Liver (tissue), 10 donors: ENCODE measurements at places on chromosomes 11 and 22. TPM values are rescaled to one million over a fixed set of nuclear protein-coding genes. Genes with fewer than 3 reads are reported as not detected.

DNA sequence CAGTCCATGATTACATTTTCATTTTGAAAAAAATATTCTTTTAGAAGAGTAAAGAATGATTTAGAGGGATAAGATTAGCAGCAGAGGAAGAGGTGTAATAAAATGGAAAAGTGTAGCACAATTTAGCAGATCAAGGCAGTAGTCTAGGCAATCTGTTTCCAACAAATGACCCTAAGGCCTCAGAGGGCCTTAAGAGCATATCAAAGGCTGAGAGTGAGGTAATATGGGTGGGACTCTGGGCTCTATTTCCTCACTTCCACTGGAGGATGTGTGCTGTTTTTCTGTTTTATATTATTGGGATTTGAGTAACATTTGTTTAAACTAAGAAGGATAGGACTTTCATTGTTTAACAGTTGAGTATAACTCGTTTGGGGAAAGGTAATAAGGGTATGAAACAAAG is 28.8 kb downstream of the CCDC81 start:
- H3K27ac ChIP-seq: no peak overlapping the region
- DNase-seq: no peak
- H3K27me3 ChIP-seq: no peaks in the 10 kb centered on the region
- no peaks in the 10 kb centered on the region for H3K4me1 ChIP-seq

GRCh38 chr11:13249992-13250391 is 27.6 kb upstream of the BMAL1 start:
- no peaks in the 10 kb centered on the region for H3K36me3 ChIP-seq
- H3K27me3 ChIP-seq: no peaks in the 10 kb centered on the region

- peaks cover 30% of the 10 kb centered on the region for H3K4me1 ChIP-seq
- H3K4me3 ChIP-seq: no peak overlapping the region
- H3K27ac ChIP-seq: no peak overlapping the region
- H3K27me3 ChIP-seq: no peaks in the 10 kb centered on the region
- H3K36me3 ChIP-seq: no peaks in the 10 kb centered on the region
Measured at GRCh38 chr22:41201141-41201540, 4.0 kb upstream of the L3MBTL2 start.

DNA sequence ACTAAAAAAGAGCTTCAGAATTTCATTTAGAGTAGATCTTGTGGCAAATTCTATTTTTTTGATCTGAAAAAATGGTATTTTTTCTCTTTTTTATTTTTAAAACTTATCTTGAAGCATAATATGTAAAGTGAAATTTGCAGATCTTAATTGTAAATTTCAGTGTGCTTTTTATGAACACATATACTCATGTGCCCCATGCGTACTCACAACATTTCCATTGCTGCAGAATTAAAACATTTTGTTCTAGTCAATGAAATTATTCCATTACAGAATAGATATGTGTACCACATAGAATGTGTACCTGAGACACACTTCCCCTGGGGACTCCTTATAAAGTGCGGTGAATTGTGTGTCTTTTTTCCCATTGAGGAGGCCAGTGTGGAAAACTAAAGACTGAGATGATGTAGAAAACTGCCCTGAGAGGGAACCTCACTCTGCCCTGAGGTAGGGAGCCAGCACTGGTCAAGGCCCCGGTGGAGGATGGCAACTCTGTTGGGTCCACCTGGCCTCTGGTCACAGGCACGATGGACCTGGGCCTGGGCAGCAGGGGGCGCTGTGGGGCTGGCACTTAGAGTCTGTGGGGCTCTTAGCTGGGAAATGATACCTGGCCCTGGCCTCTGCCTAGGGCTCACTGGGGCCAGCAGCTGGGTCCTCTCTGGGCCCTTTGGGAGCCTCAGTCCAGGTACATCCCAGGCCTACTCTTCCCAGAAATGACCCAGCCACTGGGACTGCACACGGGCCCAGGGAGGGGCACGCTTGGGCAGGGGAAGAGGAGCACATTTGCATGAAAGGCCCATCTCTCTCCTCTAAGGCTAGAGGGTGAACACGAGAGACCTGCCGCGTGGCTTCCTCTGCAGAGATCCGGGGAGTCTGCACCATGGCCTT is 77.9 kb upstream of the TOP3B start:
- H3K27me3 ChIP-seq: no peaks in the 10 kb centered on the region
- H3K36me3 ChIP-seq: no peaks in the 10 kb centered on the region
- peak overlapping the region; percentile 51 for H3K27ac ChIP-seq

Gene HOATZ
- not detected for total RNA-seq

Gene SLCO2B1
- total RNA-seq: 184 TPM

Gene PDGFD
- total RNA-seq: 3.3 TPM
